ENCODE measurements at places on chromosomes 5 and 9.
A peak's percentile ranks its signal among the peaks of the same experiment; 100 is the strongest.

DNA sequence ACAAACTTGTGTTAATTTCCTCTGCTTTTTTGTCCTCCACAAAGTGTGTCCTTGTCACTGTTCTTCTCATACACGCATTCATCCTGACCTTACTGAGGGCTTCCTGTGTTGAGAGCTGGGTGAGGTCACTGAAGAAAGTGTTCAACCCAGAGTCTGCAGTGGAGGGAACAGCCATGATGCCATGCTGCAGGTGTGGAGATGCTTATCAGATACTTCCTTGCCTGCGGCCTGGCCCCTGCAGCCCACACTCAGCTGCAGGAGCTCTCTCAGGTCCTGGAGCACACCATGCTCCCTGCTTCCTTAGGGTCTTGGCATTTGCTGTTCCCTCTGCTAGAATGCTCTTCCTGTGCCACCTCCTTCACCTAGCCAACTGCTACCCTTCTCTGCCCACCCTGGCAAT is 108.1 kb upstream of the SPRY4 start:
- no peak for DNase-seq

DNA sequence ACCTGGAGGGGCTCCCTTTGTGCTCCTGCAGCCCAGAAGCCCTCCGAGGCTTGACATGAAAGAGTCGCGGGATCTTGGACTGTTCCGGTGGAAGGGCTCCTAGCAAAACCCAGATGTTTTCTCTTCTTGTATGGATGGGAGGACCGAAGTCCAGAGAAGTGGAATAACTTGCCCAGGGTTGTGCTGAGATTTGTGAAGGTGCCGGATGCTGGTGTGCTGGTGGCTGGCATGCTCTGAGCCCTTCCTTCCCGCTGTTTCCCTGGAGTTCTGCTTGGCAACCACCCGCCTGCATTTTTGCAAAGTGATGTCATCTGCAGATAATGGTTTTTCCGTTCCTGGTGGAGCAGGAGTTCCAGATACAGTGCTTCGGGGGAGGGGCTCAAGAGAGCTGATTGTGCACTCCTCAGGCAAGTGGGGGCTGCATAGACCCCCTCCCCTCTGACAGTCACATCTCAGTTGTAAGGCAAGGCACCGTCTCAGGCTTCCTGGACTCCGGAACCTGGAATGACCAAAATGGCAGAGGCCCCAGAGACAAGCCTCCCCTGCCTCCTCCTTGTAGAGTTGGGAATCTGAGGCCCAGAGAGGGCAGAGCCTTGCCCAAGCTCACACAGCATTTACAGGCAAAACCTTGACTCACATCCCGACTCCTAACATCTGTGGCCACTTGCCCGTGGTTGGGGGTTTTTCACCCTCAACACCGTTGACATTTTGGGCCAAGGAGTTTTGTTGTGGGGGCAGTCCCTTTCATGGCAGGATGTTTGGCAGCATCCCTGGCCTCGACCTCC is 157.0 kb downstream of the RGS3 start:
- peak; percentile 95 for DNase-seq

DNA sequence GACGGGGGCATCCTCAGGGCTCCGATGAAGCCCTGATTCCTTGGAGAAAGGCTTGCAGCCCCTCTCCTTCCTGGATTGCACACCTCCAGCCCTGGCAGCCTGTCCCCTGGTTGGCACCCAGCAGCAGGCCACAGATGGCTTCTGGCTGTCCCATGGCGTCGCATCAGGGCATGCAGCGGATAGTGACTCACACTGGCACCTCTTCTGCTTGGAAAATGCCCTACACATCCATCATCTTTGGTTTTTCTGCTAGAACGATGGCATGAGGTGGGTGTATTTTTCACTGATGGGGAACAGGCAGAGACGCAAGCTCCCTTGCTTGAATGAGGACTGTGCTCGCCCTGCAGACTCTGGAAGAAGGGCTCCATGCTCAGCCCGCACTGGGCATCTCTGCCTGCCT is 23.2 kb upstream of the IER5L start:
- DNase-seq = no peak

GRCh38 chr9:123395689-123396511 is 39.9 kb downstream of the CRB2 start:
- no peak for DNase-seq

DNA sequence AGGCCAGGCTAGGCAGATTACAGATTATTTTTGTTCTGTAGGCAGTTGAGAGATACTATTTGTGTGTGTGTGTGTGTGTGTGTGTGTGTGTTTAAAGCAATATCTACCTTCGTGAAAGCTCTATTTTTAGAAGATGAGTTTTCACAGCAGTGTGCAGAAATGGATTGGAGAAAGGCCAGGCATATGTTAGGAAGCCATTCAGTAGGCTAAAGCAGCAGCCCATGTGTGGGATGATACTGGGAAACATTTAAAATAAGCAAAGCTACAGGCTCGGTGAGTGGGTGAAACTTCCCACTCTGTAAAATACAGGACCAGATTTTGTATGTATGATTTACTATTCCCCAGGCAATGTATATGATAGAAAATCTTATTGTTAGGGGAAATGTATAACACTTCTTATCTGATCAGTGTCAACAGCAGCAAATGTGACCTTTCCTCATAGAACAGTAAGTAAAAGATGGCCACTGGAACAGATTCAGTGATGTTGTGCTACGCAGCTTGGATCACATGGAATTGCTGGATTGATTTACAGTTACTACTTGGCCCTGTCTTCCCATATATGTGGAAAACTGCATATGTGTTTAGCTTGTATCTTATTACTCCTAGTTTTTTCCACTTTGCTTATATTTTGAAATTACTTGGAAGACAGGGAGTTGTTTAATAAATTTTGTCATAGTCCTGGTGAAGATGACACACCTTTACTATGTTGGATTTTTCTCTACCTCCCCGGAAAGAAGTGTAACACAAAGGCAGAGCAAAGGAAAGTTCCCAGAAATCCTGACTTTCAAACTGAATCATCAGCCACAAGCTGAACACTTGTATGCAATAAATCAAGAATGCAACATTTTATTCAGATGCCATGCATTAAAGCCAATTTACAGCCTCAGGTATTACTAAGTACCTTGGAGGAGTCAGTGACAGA is 1077.7 kb upstream of the SEMA6A start:
- DNase-seq = peak; percentile 39

GRCh38 chr9:93591301-93592007 is 15.1 kb downstream of the PHF2 start:
- DNase-seq = no peak

GRCh38 chr9:118882684-118883083 is 486.6 kb downstream of the BRINP1 start:
- DNase-seq = no peak

- no peak for DNase-seq
Measured at GRCh38 chr9:137255448-137256114, 454 bp downstream of the NELFB start.

- no peak for DNase-seq
Measured at GRCh38 chr9:110179734-110180133, 28.2 kb downstream of the C9orf152 start.

- no peak for DNase-seq
Measured at GRCh38 chr9:122059955-122060324, 33.2 kb downstream of the TTLL11 start.

GRCh38 chr5:17177501-17178372 is 39.7 kb upstream of the BASP1 start:
- DNase-seq = no peak

DNA sequence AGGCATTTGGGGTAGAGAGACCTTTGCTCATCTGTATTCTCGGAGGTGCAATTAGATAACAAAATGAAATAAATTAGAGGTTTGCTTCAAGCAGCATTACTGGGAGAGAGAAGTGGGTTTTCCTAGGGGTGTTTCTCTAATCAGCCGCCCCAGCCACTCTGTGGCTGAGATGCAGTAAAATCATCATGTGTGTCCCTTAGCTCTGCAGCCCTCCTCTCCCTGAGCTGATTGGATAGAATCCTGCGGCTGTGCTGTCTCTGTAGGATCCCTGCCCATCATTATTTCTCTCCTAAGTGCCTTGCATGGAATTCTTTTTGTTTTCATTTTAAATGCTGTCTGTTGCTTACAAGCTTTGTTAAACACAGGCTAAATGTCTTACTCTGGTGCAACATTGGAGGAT is 171.4 kb downstream of the SH3GL2 start:
- DNase-seq = no peak

DNA sequence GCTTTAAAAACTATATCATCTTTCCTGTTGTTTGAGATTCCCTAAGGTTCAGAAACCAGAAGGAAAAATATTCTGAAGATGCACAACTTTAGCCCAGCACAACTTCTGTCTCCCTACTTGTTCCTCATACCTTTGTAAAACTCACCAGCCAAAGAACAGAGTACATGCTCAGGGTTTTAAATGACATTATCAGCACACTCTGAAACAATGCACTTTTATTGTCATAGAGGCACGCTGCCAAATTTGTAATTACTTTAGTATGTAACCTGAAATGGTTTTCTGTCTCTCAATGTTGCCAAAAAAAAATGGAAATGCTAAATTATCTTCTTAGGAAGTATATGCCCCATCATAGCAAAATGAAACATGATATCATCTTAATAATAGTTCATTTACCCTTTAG is 383.6 kb upstream of the CDH6 start:
- no peak for DNase-seq

GRCh38 chr9:128716581-128717254 is 7.2 kb downstream of the ZDHHC12 start:
- no peak for DNase-seq
